ENCODE measurements at places on chromosomes 16 and 17.

DNA sequence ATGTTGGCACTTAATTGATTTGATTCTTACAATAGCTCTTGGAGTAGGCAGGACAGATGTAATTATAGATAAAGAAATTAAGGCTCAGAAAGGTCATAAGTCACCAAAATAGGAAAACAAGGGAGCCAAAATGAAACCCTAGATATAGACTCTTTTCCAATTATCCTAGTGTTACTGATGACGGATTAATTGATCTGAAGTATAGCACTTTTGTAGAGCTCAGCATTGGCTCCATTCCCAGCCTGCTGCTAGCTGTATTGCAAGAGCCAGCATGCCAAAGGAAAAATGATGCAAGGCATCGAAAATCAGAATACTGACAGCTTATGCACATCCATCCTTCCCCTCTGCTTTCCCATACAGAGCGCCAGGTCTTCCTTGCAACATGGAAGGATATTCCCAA is 21.6 kb upstream of the RASL10B start:
- H3K4me1 ChIP-seq = peaks cover 68% of the 10 kb centered on the region
- peaks cover 24% of the 10 kb centered on the region for H3K36me3 ChIP-seq
- DNase-seq = no peak
- H3K27ac ChIP-seq = no peak overlapping the region

DNA sequence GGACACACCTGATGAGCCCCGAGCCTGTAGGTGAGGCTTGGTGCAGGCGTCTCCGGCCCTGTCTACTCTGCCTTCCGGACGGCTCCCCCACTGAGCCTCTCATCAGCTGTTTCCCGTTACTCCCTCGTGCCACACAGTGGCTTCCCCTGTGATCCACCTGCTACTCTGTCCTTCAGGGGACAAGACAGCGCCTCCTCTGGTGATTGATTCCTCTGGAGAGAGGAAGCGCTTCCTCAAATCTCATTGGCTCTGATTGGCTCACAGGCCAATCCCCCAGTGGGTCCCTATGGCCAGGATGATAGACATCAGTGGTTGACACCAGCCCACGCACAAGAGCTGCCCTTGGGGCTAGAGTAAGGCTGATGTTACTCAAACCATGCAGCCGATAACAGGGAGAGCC is 24.0 kb downstream of the RNF213 start:
- H3K27me3 ChIP-seq = no peaks in the 10 kb centered on the region
- no peak overlapping the region for H3K4me3 ChIP-seq
- DNase-seq = no peak
- peaks cover 10% of the 10 kb centered on the region for H3K4me1 ChIP-seq
- no peak overlapping the region for H3K27ac ChIP-seq

DNA sequence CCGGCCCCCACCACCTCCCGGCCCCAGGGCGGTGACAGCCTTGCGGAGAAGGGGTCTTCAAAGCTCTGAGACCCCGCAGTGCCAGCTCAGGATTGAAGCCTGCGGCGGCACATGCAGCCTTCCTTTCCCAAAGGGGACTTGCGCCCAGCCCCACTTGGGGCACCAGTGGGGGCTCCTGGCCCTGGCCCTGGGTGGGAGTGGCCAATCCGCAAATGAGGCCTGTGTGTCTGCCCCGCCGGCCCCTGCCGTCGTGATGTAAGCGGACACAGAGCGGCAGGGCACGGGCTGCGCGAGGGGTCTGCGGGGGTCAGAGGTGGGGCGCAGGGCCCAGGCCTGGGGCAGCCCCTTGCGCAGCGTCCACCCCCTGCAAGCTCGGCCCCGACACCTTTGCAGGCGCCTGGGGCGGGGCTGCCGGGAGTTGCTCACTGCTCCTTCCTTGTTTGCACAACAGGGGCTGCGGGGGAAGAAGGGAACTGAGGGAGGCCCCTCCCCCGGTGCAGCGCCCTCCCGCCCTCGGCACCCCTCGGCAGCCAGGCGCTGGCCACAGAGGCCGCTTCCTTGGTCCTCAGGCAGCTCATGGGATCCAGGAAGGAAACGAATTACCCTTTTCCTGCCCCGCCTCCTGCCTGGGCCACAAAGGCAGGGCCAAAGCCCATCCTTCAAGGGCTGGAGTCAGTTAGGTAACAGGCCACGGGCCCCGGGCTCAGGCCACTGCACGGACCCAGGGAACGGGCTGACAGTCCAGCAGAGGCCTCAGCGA is 2.9 kb downstream of the SLC16A3 start:
- H3K27me3 ChIP-seq = peaks cover 13% of the 10 kb centered on the region
- H3K27ac ChIP-seq = peak overlapping the region; percentile 98
- peak; percentile 86 for DNase-seq
- peak overlapping the region; percentile 73 for H3K4me3 ChIP-seq
- H3K36me3 ChIP-seq = no peaks in the 10 kb centered on the region

DNA sequence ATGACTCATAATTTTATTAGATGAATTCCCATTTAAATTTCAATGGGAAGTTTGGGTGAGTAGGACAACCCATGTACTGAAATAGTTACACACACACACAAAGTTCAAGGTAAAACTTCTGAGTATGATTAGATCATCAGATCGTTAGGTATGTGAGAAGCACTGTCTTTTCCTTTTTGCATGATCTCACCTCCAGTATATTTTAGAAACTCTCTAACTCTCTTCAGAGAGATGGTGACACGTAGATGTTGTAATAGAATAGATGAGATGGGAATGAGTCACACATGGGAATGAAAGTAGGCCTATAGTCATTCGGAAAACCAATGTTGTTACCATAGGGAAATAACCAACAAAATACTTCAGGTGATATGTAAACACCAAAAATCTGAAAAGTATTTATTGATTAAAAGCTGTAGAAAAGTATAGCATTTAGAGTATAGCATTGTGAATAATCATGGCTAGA is 22.2 kb downstream of the KRT23 start:
- H3K36me3 ChIP-seq = no peaks in the 10 kb centered on the region
- no peaks in the 10 kb centered on the region for H3K4me1 ChIP-seq
- DNase-seq = no peak
- no peak overlapping the region for H3K4me3 ChIP-seq
- H3K27ac ChIP-seq = no peak overlapping the region

- no peak overlapping the region for H3K27ac ChIP-seq
- no peak for DNase-seq
- H3K4me1 ChIP-seq = no peaks in the 10 kb centered on the region
- H3K27me3 ChIP-seq = no peaks in the 10 kb centered on the region
Observed at GRCh38 chr17:63140255-63140654, 174.2 kb downstream of the TANC2 start.

GRCh38 chr17:42744283-42744805 is 496 bp downstream of the EZH1 start:
- H3K36me3 ChIP-seq = peaks cover 4% of the 10 kb centered on the region
- H3K27me3 ChIP-seq = no peaks in the 10 kb centered on the region
- peaks cover 47% of the 10 kb centered on the region for H3K4me1 ChIP-seq
- H3K27ac ChIP-seq = peak overlapping the region; percentile 96
- peak overlapping the region; percentile 86 for H3K4me3 ChIP-seq

GRCh38 chr16:56067406-56067805 is 123.9 kb upstream of the GNAO1 start:
- no peak overlapping the region for H3K27ac ChIP-seq
- H3K4me1 ChIP-seq = no peaks in the 10 kb centered on the region
- no peak overlapping the region for H3K4me3 ChIP-seq
- peaks cover 4% of the 10 kb centered on the region for H3K27me3 ChIP-seq

DNA sequence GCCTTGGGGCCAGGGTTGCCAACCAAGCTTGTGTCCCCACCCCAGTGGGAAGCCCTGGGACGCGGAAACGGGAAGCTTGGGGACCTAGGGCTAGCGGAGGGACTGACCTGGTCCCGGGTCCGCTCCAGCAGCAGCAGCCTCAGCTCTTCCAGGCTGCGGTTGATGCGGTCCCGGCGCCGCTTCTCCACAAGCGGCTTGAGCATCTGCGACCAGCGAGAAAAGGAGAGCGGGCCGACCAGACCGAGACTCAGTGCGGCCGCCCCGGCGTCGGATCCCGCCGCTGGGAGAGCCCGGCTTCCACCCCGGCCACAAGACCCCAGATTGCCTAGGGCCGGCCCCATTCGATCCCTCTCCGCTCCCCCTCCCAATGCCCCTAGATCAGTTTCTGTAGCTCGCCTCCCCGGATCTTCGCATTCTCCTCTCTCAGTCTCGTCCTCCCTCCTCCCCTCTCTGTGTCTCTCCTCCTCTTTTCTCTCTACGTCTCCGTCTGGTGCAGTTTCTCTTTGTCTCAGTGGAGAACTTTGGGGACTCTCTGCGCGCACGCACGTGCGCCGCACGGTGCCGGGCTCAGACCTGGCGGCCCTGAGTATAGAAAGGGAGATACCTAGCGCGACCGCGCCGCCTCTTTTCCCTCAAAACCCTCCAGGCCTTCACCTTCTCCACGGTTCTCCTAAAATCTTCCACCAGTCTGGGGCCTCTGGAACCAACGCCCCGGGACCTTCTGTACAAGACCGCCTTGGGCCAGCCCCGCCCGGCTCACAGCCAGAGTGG is 797 bp downstream of the HES7 start:
- H3K27ac ChIP-seq = peak overlapping the region; percentile 41
- H3K36me3 ChIP-seq = no peaks in the 10 kb centered on the region
- H3K4me3 ChIP-seq = peak overlapping the region; percentile 84
- peaks cover 83% of the 10 kb centered on the region for H3K4me1 ChIP-seq
- no peak for DNase-seq
- peaks cover 29% of the 10 kb centered on the region for H3K27me3 ChIP-seq

GRCh38 chr16:20899477-20900298 is 470 bp downstream of the DCUN1D3 start:
- peak; percentile 21 for DNase-seq
- H3K27me3 ChIP-seq = no peaks in the 10 kb centered on the region
- peaks cover 86% of the 10 kb centered on the region for H3K4me1 ChIP-seq
- peak overlapping the region; percentile 99 for H3K27ac ChIP-seq

- H3K4me1 ChIP-seq = peaks cover 19% of the 10 kb centered on the region
- no peak overlapping the region for H3K27ac ChIP-seq
- H3K4me3 ChIP-seq = no peak overlapping the region
- H3K27me3 ChIP-seq = peaks cover 3% of the 10 kb centered on the region
- H3K36me3 ChIP-seq = no peaks in the 10 kb centered on the region
Observed at GRCh38 chr17:77891602-77892001, 66.9 kb upstream of the TNRC6C start.

- H3K27ac ChIP-seq = peak overlapping the region; percentile 97
- H3K27me3 ChIP-seq = no peaks in the 10 kb centered on the region
- H3K4me3 ChIP-seq = peak overlapping the region; percentile 90
- peaks cover 95% of the 10 kb centered on the region for H3K4me1 ChIP-seq
- DNase-seq = no peak
Observed at GRCh38 chr17:40450175-40450574, 6.9 kb downstream of the IGFBP4 start.

GRCh38 chr17:50288306-50288705 is 14.0 kb downstream of the TMEM92 start:
- no peak overlapping the region for H3K4me3 ChIP-seq
- H3K27me3 ChIP-seq = peaks cover 26% of the 10 kb centered on the region
- H3K4me1 ChIP-seq = peaks cover 13% of the 10 kb centered on the region
- no peaks in the 10 kb centered on the region for H3K36me3 ChIP-seq

GRCh38 chr16:67571981-67572431 is 9.7 kb downstream of the CTCF start:
- no peak overlapping the region for H3K4me3 ChIP-seq
- no peak overlapping the region for H3K27ac ChIP-seq
- H3K4me1 ChIP-seq = peaks cover 7% of the 10 kb centered on the region
- H3K36me3 ChIP-seq = peaks cover 44% of the 10 kb centered on the region

DNA sequence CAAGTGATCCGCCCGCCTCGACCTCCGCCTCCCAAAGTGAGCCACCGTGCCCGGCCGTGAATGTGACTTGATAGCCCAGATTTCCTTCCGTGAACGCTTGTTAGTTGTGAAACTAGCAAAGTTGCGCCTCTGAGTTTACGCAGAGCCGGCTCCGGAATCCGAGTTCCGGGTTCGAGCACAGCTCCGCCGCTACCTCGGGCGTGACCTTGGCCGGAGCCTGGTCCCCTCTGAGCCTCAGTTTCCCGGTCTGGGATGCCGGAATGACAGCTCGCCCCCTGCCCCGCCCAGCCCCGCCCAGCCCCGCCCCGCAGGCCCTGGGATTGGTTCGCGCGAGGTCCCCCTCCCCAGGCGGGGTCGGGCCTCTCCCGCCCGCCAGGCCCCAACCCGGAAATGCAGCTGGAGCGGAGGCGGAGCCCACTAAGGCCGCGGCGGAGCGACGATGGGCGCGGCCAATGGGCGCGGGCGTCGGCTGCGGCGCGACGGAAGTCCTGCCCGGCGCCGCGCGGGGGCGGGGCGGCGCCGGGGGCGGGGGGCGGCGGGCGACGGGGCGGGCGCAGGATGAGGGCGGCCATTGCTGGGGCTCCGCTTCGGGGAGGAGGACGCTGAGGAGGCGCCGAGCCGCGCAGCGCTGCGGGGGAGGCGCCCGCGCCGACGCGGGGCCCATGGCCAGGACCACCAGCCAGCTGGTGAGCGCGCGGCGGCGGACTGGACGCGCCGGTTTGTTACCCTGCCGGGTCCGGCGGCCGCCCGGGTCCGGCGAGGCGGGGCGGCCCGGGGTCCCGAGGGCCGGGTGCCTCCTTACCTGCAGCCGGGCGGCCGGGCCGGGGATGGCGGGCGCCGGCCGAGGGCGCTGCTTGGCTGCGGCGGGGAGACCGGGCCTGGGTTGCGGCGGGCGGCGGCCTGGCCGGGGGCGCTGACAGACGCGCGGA is at the start of gene PDPK1:
Gene PDPK1 (plus strand): TSS at position 571 of the 929 bp plus-strand sequence. CDS start 92 bp downstream, at position 663.
- no peaks in the 10 kb centered on the region for H3K27me3 ChIP-seq
- DNase-seq = peak; percentile 95
- H3K4me1 ChIP-seq = peaks cover 55% of the 10 kb centered on the region
- H3K36me3 ChIP-seq = no peaks in the 10 kb centered on the region

GRCh38 chr17:29054835-29055234 is 11.9 kb downstream of the PIPOX start:
- H3K4me3 ChIP-seq = no peak overlapping the region
- no peaks in the 10 kb centered on the region for H3K4me1 ChIP-seq
- DNase-seq = no peak
- H3K27me3 ChIP-seq = peaks cover 11% of the 10 kb centered on the region
- no peaks in the 10 kb centered on the region for H3K36me3 ChIP-seq
